ENCODE measurements at places on chromosomes 11 and 22.

DNA sequence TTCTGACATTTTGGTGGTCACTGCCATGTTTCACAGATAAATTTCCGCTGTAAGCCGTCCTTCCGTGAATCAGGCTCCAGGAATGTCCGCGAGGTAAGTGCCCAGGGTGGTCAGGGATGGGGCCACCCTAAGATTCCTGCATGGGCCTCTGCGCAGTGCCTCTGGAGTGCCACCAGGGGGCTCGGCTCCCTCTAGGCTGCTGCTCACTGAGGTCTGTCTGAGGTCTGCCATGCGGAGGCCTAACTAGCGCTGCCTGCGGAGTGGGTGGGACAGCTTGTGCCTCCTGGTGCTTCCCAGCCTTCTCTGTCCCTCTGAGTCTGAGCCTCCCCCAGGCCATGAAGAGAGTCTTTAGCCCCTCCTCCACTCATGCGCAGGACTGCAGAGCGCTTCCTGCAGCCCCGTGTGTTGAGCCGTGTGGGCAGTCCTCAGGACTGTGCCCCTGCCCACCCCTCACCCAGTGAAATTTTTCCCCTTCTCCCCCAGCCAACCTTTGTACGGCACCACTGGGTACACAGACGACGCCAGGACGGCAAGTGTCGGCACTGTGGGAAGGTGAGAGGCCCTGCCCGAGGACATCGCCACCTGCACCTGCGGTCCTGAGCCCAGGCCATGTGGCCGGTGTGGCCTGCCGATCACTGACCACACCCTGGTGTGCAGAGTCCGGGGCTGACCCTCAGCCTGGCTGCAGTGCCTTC, 11.9 kb upstream of the MDK start:
- no peak for DNase-seq

GRCh38 chr11:78208257-78209165, 19.8 kb downstream of the USP35 start:
- DNase-seq: no peak

GRCh38 chr11:85663080-85663752, 1.7 kb downstream of the CREBZF start:
- no peak for DNase-seq

- DNase-seq: no peak
These were observed 101.2 kb downstream of the NAT10 start for GRCh38 chr11:34206407-34207300.

DNA sequence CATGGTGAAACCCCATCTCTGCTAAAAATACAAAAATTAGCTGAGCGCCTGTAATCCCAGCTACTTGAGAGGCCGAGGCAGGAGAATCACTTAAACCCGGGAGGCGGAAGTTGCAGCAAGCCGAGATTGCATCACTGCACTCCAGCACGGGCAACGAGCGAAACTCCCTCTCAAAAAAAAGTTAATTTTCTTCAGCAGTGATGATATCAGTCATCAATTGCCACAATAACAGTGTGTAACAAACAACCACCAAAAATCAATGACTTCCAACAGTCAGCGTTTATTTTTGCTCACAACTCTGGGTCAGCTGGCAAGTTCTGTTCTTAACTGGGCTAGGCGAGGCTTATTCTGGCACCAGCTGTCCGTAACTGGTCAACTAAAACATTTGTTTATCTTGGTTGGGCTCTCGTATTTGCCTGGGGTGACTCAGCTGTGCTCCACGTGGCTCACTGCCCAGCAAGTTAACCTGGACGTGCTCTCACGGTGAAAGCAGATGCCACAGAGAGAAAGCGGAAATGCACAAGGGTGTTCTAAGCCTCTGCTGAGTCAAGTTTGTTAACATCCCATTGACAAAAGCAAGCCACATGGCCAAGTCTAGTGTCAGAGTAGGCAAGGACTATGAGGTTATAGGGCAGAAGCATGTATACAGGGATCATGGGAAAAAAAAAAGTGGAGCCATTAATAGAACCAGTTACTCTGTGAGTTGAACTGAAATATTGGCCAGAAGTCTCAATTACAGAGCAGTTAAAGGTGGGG, 52.1 kb downstream of the LHFPL7 start:
- no peak for DNase-seq

DNA sequence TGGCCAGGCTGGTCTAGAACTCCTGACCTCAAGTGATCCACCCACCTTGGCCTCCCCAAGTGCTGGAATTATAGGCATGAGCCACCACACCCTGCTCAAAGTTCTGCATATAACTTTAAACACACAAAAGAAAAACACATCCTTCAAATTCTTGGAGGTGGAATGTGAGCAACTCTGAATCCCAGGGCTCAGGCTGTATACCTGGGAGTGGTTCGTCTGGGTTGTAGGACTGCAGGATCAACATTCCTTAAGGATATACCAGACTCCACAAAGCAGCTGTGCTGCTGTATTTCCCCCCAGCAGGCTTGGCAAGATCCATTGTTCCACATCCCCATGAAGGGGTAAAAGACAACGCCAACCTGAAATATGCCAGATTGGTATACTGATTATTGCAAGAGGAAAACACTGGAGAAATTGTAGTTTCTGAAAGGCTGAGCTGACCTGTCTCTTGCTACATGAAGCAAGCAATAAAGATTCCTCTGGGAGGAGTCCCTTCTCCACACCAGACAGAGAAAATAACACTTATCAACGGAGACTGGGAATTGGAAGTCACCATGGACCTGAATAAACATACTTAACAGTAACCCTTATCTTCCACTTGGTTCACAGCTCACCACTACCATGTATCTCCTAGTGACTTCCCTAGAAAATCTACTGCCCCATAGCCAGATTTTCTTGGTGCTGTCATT, 12.2 kb upstream of the RPS3 start:
- DNase-seq: no peak
